ENCODE measurements at places on chromosomes 6 and 20. TPM values are rescaled to one million over a fixed set of nuclear protein-coding genes. Genes with fewer than 3 reads are reported as not detected.

CST4 gene
- 0.22 TPM for total RNA-seq

PTCRA gene
- total RNA-seq = not detected

SMLR1 gene
- not detected for total RNA-seq

POM121L2 gene
- not detected for total RNA-seq

DDX43 gene
- 2.7 TPM for total RNA-seq

EYA4 gene
- total RNA-seq = 14.5 TPM

RAD21L1 gene
- total RNA-seq = not detected

BHLHE23 gene
- not detected for total RNA-seq

SRMS gene
- not detected for total RNA-seq

ENPP3 gene
- under 0.01 TPM for total RNA-seq

KCNK15 gene
- 1.6 TPM for total RNA-seq

PPP1R14C gene
- total RNA-seq = 1.9 TPM

RCAN2 gene
- total RNA-seq = 1.5 TPM

HDGFL1 gene
- not detected for total RNA-seq

SLC17A1 gene
- not detected for total RNA-seq

COX4I2 gene
- not detected for total RNA-seq

GJA1 gene
- total RNA-seq = 355 TPM

SAMD3 gene
- total RNA-seq = 14.4 TPM

FAM50B gene
- total RNA-seq = 9.5 TPM

WFDC12 gene
- total RNA-seq = not detected

ESR1 gene
- total RNA-seq = 8.2 TPM

CAGE1 gene
- 0.11 TPM for total RNA-seq

POLR1C gene
- 27.7 TPM for total RNA-seq

CLIC5 gene
- not detected for total RNA-seq

SIGLEC1 gene
- not detected for total RNA-seq

SYCP2L gene
- total RNA-seq = not detected

DEFB132 gene
- total RNA-seq = not detected

TCP11 gene
- 0.25 TPM for total RNA-seq

MLIP gene
- total RNA-seq = not detected

NINL gene
- 10.7 TPM for total RNA-seq

PACSIN1 gene
- not detected for total RNA-seq

NOTCH4 gene
- total RNA-seq = 1.4 TPM

GNAS-AS1 gene
- 0.87 TPM for total RNA-seq
